Endothelial cell of coronary artery (primary cell): ENCODE measurements at places on chromosomes 16 and 17. TPM values are rescaled to one million over a fixed set of nuclear protein-coding genes. Genes with fewer than 3 reads are reported as not detected.

DNAI2 gene
- total RNA-seq, result not detected in 2 replicates

CRHR1 gene
- total RNA-seq, result not detected in 2 replicates

MKS1 gene
- total RNA-seq, result 11.2 and 13.0 TPM in 2 replicates

ZP2 gene
- total RNA-seq, result not detected in 2 replicates

CLEC3A gene
- not detected in 2 replicates for total RNA-seq

SLFN14 gene
- total RNA-seq, result not detected in 2 replicates

C17orf67 gene
- 1.0 and 1.2 TPM in 2 replicates for total RNA-seq

DNAH9 gene
- 0.09 TPM in 1 of 2 replicates, not detected in the other for total RNA-seq

HLF gene
- 0.18 TPM in 1 of 2 replicates, not detected in the other for total RNA-seq

KRTAP4-5 gene
- not detected in 2 replicates for total RNA-seq

TMEM92 gene
- total RNA-seq, result not detected in 2 replicates

LRRC75A gene
- 1.5 and 2.0 TPM in 2 replicates for total RNA-seq

RHBDF1 gene
- total RNA-seq, result 20.6 and 36.4 TPM in 2 replicates

SLC26A11 gene
- 6.9 and 10.2 TPM in 2 replicates for total RNA-seq

G6PC1 gene
- not detected in 2 replicates for total RNA-seq

CDYL2 gene
- 25.9 and 26.4 TPM in 2 replicates for total RNA-seq

CA4 gene
- total RNA-seq, result 0.27 TPM in 1 of 2 replicates, not detected in the other

ZPBP2 gene
- total RNA-seq, result not detected in 2 replicates

EIF3C gene
- total RNA-seq, result 326 and 411 TPM in 2 replicates

FOXO3B gene
- 2.2 and 2.4 TPM in 2 replicates for total RNA-seq

OR1A1 gene
- total RNA-seq, result not detected in 2 replicates

FZD2 gene
- 0.54 and 1.7 TPM in 2 replicates for total RNA-seq

SLFN11 gene
- 70.8 and 79.1 TPM in 2 replicates for total RNA-seq

HAS3 gene
- 1.1 and 1.8 TPM in 2 replicates for total RNA-seq

CARHSP1 gene
- total RNA-seq, result 113 and 166 TPM in 2 replicates

TMC5 gene
- not detected in 2 replicates for total RNA-seq

NPIPA2 gene
- 0.45 and 0.56 TPM in 2 replicates for total RNA-seq

CA10 gene
- total RNA-seq, result not detected in 2 replicates

RNF112 gene
- 0.19 TPM in 1 of 2 replicates, not detected in the other for total RNA-seq
